CD4-positive, alpha-beta T cell treated with Interleukin-12 subunit alpha and Interleukin-12 subunit beta, for 1 hour (primary cell): ENCODE measurements at places on chromosomes 13 and 19.
A peak's percentile ranks its signal among the peaks of the same experiment; 100 is the strongest.

DNA sequence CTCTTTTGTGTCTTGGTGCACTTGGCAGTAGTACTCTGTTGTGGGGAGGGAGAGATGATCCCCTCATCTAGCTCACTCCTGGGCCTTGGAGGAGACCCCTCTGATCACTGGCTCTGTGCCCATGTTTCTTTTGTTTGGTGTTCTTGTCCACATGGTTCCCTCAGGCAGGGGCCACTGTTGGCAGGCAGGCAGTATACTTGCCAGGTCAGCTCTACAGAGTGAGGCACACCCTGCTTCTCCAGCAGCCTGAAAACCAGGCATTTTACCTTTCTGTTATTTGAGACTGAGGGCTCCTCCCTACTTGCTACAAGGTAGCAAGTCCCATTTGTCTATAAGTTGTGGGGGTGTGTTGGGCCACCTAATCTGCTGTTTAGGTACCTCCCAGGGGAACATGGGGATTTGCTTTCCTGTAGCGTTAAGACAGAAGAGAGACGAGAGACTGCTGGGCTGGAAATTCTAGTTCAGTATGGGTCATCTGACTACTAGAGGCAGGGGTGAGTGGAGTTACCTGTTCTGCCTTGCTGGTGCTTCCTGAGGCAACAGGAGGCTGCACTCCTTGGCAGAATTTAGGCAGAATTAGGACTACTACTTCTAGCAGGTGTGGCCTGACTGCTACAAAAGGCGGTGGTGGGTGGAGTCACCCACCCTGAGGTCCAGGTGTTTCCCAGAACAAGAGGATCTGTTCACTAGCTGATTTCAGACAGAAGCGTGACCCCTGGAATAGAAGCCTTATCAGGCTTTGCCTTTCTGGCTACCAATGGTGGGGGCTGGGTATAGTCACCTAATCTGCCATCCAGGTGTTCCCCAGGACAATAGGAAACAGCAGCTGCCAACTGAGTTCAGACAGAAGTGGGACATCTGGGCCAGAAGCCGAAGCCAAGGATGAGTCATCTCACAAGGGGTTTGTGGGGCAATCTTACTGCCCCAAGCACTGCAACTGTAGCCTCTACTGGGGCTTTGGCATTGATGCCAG lies 843.0 kb upstream of the ATXN8OS start:
- DNase-seq = no peak

DNA sequence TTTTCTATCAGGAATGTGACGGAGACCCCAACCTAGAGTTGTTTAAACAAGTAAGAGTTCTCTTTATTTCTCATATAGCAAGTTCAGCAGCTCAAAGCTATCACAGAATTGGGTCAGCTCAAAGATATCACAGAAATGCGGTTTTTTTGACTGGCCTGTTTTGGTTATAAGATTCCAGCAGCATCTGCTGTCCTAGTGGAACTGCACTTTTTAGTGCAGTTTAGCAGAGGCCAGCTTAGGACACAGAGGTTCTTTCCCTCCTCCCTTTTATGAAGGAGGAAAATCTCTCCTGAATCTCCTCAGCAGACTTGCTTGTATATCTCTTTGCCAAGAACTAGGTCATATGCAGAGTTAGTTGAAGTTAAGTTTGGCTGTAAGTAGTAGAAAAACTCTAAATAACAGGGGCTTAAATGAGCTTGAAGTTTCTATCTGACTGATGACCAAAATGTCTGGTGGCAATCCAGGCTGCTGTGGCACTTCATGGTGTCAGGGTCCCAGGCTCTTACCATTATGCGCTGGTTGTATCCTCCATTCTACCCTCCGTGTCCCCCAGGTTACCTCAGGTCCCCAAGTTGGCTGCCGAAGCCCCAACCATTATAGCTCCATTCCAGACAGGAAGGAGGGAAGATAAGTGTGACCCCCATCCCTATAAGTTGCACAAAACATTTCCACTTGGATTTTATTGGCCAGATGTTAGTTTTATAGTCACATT lies 6.6 kb downstream of the PPP2R1A start:
- no peak for DNase-seq

- DNase-seq = no peak
These were observed 6.7 kb downstream of the KCNJ14 start for GRCh38 chr19:48461982-48462655.

- peak; percentile 51 for DNase-seq
These were observed 746.6 kb downstream of the UQCRFS1 start for GRCh38 chr19:28466107-28467045.

GRCh38 chr13:37656247-37656940 lies 57.8 kb upstream of the POSTN start:
- no peak for DNase-seq

- DNase-seq = no peak
These were observed 2.2 kb downstream of the RELB start for GRCh38 chr19:45003485-45003884.

DNA sequence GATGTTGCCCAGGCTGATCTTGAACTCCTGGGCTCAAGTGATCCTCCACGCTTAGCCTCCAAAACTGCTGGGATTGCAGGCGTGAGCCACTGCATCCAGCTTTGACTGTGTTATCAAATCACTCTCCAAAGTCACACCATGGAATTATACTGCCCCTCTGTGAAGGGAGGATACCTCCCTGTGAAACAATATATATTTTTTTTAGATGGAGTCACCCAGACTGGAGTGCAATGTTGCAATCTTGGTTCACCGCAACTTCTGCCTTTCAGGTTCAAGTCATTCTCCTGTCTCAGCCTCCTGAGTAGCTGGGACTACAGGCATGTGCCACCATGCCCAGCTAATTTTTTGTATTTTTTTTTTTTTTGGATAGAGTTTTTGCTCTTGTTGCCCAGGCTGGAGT lies 7.7 kb downstream of the TYK2 start:
- DNase-seq = no peak

- DNase-seq = no peak
These were observed 2484.8 kb upstream of the PCDH20 start for GRCh38 chr13:63900406-63900805.

DNA sequence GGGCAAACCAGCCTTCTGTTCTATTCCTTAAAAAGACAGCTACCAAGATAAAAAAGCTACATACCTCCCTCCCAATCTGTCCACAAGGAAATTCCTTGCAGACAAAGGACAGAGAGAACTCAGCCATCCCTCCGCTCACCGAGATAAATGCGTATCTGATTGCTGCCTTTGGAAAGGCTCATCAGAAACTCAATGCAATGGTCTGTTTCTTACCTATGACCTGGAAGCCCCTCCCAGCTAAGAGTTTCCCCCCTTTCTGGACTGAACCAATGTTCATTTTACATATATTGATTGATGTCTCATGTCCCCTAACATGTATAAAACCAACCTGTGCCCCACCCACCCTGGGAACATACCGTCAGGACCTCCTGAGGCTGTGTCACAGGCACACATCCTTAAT lies 11.6 kb downstream of the BTBD2 start:
- DNase-seq = no peak
